ENCODE measurements at places on chromosomes 11 and 22.

- DNase-seq = no peak
These were observed 470.5 kb downstream of the SOX6 start for GRCh38 chr11:15885854-15886253.

- no peak for DNase-seq
These were observed 53.4 kb downstream of the LIF start for GRCh38 chr22:30193031-30193775.

DNA sequence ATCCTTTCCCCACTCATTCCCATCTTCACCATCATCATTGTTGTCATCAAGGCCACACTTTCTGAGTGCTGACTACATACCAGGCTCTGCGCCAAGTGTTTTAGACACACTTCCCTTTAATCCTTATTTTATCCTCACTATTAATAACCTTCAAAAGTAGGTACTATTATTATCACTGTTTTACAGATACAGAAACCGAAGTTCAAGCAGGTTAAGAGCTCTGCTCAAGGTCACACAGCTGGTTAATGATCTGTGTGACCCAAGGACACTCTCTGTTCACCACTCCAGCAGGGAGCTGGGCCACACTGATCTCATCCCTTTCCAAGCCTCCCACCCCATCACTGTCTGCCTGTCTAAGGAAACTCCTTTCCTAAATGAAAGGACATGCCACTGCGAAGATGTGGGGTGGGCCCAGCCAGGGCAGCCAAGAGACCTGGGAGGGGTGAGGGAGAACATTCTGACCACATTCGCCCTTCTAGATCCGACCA lies 17.2 kb upstream of the TSKU start:
- no peak for DNase-seq

DNA sequence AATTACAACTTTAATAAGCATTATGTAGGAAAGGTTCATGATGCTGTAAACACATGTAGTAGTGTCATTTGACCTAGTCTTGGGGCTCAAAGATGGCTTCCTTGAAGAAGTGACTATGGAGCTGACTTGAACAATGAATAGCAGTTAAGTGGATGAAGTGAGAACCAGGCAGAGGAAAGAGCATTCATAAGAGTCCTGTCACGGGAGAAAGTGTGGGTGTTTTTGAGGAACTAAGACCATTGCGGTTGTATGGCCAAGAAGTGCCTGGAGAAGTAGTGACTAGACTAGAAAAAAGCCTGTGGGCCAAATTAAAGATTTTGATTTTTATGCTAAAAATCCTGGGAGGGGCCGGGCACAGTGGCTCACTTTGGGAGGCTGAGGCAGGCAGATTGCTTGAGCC lies 7.2 kb upstream of the IL18BP start:
- DNase-seq = no peak

GRCh38 chr22:48615171-48616008 lies 1212.3 kb downstream of the BRD1 start:
- no peak for DNase-seq

DNA sequence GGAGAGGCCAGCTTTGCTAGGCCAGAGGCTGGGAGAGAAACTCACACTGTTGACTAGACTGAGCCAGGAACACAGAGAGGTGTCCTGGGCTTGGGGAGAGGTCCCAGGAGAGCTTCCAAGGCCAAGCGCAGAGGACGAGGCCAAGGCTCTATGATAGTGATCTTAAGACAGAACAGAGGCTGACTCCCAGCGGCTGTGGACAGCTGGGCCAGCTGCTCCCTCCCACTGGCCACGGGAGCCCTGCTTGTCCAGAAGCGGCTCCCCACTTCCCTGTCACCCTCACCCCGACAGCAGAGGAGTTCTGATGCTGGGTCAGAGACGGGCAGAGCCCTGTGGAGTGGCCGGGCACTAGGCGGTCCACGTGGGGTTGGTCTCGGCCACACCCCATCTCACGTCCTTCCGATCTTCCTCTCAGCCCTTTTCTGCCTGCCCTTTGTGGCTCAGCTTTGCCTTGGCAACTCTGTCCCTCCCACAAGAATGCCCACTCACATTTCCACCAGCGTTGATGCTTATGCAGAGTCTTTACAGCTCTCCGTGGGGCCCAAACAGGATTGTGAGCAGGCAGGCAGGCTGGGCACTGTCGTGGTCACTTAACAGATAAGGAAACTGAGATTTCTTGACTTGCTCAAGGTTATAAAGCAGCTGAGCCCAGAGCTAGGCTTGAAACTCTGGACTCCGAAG lies 68.2 kb downstream of the FBXO7 start:
- DNase-seq = no peak

- no peak for DNase-seq
These were observed 29.0 kb upstream of the ADORA2A start for GRCh38 chr22:24398409-24398808.

- no peak for DNase-seq
These were observed 18.3 kb upstream of the RFPL3 start for GRCh38 chr22:32339190-32340012.

- DNase-seq = no peak
These were observed 37.1 kb upstream of the SLC37A2 start for GRCh38 chr11:125025968-125026367.

GRCh38 chr11:78417888-78418583 lies 416 bp upstream of the GAB2 start:
- peak; percentile 85 for DNase-seq

- DNase-seq = no peak
These were observed 139.2 kb downstream of the CRYBB2 start for GRCh38 chr22:25358421-25359170.

GRCh38 chr22:44394246-44395117 lies 81.7 kb upstream of the SHISAL1 start:
- DNase-seq = no peak

GRCh38 chr11:20362481-20362880 lies 1.0 kb upstream of the HTATIP2 start:
- no peak for DNase-seq

- peak; percentile 38 for DNase-seq
These were observed at the start of gene PRRG4 for GRCh38 chr11:32829680-32830412. PRRG4 (plus strand) TSS chr11:32829927; CDS start chr11:32830530, 603 bp downstream.

- no peak for DNase-seq
These were observed 238.5 kb downstream of the METTL15 start for GRCh38 chr11:28346721-28347120.

- no peak for DNase-seq
These were observed 734.3 kb upstream of the ARHGAP42 start for GRCh38 chr11:99952816-99953215.

GRCh38 chr11:15282754-15283153 lies 168.0 kb downstream of the INSC start:
- no peak for DNase-seq

DNA sequence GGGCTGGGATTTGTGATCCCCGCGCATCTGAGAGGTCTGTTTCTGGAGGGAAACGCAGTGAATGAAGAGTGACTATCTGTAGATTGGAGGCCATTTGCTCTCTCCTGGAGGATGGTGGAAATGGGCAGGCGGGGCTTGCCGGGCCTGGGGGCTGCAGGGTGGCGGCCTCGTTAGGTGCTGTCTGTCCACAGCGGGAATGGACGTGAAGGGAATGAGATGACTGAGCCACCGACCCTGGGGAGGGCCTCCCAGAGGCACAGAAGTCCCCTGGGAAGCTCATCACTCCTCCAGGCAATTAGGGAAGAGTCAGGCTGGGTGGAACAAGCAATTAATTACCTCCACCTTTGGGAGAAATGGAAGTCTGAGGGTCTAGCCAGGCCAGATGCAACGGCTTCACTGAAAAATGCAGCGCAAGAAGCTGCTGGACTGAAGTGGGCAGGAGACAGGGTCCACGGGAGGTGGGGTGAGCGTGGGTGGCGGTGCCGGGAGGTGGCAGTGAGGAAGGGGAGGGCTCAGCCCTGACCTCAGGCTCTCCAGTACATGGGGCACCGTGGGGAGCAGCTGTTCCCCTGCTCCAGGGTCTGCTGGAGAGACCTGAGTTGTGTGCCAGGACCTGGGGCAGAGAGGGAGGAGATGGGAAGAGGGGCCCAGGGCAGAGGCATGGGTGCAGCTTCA lies 524.5 kb downstream of the BRD1 start:
- no peak for DNase-seq

GRCh38 chr22:36343070-36343719 lies 44.6 kb downstream of the MYH9 start:
- no peak for DNase-seq

DNA sequence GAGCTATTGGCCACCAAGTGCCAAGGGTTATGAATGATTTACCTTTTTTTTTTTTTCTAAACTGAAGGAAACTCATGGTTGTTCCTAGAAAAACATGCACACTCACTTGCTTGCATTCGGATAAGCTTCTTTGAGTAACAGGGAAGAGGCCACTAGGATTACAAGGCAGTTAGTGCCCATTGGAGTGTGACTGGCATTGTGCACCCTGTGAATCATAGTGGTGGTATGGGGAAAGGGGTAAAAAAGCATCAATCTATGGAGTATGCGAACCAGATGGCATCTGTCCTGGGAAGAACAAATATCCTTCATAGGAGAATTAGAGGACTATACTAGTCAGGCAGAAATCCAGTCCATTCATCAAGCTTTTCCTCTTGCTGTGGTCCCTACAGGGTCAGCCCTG lies 24.2 kb downstream of the CD44 start:
- no peak for DNase-seq

DNA sequence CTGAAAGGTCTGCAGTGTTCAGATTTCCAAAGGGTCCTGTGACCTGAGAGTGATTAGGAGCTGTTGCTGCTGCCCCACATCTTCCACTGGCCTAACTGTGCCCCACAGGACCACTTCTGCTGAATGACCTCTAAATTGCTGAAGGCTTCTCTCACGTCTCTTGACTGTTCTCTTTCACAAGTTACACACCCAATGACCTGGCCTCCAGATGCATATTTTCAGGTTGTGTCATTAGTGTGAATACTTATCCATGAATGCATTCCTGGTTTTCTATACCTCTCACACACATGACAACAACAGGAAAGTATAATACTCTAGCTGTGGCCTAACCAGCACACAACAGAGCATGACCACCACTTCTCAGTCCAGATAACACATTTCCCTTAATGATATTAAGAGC lies 15.4 kb downstream of the PRR14L start:
- no peak for DNase-seq

DNA sequence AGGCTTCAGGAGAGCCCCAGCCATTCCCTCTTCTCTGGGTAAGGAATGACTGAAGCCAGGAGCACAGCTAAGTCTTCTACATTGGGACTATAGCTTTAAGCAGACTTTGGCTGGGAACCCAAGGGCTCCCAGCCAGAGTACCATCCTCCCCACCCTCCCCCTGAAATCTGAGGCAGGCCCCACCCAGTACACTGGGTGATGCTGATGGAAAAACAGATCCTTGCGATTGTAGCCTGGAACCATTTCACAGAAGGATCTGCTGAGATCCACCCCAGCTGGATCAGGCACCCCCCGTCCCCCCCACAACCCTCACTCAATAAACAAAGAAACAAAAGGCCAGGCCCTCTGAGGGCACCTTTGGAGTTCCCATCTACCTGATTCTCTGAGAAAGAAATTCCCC lies 39.8 kb downstream of the IL18BP start:
- DNase-seq = peak; percentile 34

DNA sequence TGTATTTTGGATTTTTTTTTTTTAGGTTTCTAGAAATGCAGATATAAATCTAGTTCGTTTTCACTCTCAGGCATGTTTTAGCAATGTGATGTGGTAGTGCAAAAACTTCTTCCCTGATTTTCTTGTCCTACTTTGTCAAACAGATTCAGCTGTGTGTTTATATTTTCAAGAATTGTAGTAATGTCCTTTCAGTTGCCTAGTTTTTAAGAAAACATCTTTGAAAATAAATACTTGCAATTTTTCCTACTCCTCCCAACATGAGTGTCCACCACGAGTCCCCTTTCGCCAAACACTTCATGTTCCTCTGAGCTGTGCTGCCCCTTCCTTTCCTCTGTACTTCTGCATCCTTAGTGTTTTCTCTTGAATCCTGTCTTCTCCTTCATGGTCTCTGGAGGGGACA lies 686.9 kb downstream of the NTM start:
- DNase-seq = no peak

- no peak for DNase-seq
These were observed 18.8 kb upstream of the NUP50 start for GRCh38 chr22:45144916-45145315.

- no peak for DNase-seq
These were observed 34.5 kb downstream of the GNB1L start for GRCh38 chr22:19819911-19820879.

- DNase-seq = peak; percentile 86
These were observed 27.8 kb upstream of the ROBO3 start for GRCh38 chr11:124837491-124837856.

- peak; percentile 40 for DNase-seq
These were observed 9.5 kb downstream of the RBMXL2 start for GRCh38 chr11:7098235-7098832.

DNA sequence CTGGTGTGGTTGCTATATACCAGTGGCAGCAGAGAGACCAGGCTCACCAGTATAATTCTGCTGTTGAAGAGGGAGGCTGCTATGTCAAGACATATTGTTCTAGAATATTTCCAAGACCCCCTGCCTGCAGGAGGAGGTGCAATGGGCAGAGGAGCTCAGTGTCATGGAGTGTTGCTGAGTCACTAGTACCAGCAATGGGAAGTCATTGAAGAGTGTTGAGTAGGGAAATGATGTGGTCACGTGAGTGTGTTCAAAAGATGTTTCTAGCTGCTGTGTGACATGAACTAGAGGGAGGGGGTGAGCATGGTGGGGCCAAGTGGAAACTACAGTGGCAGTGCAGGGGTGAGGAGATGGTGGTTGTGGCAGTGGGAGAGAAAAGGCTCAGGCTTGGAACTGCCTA lies 76.3 kb upstream of the BIRC3 start:
- DNase-seq = no peak

- DNase-seq = no peak
These were observed 8.6 kb upstream of the THY1 start for GRCh38 chr11:119431523-119431922.

DNA sequence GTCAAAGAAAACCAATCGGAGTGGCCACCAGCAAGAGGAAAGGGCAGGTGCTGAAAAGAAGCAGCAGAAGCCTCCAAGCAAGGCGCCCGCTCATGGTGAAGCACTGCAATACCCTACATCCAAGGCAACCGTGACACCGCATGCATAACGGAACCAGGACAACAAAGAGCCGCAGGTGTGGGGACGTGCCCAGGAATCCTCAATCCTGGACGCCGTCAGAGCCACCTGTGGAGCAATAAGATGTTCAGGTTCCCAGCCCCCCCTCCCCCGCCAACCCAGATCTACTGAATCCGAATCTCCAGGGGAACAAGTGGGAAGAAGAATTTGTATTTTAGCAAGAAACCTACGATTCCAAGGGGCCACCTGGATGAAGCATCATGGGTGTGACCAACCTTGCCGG lies 70.8 kb downstream of the SHANK2 start:
- DNase-seq = no peak

DNA sequence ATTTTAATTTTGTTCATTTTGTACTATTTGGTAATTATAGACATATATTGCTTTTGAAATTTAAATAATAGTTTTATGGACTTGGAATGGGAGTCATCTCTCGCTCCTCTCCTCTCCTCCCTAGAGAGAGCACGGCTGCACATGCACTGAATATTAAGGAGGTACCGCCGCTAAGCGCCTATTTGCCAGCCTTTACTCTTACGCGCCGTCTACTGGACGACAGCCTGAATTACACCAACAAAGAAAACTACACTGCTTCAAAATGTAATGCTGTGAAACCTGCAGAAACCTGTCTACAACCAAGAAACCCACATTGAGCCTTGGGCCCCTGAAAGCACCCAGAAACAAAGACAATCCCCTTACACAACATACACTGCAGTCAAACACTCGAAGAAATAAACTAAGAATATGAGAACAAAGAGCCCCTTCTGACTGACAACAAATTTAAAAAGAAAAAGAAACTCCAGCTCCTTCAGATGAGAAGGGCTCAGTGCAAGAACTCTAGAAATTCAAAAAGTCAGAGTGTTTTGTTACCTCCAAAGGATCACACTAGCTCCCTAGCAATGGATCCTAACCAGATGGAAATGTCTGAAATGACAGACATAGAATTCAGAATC lies 737.2 kb downstream of the LRRC4C start:
- DNase-seq = no peak

- no peak for DNase-seq
These were observed 177.1 kb downstream of the HIPK3 start for GRCh38 chr11:33434294-33434693.
